Regular cardiac myocyte (primary cell): ENCODE measurements at places on chromosomes 6 and 20. TPM values are rescaled to one million over a fixed set of nuclear protein-coding genes. Genes with fewer than 3 reads are reported as not detected.

The SMPDL3A gene
- 5.8 and 16.9 TPM in 2 replicates for total RNA-seq

The EEF1A2 gene
- total RNA-seq = 0.38 and 5.4 TPM in 2 replicates

The SEL1L2 gene
- total RNA-seq = not detected in 2 replicates

The SYS1 gene
- total RNA-seq = 26.8 and 29.9 TPM in 2 replicates

The COX4I2 gene
- total RNA-seq = 0.28 TPM in 1 of 2 replicates, not detected in the other

The DNAH8 gene
- total RNA-seq = under 0.01 TPM in 1 of 2 replicates, not detected in the other

The MROH8 gene
- 0.38 and 0.56 TPM in 2 replicates for total RNA-seq

The LAMA2 gene
- total RNA-seq = 13.6 and 64.3 TPM in 2 replicates

The VGLL2 gene
- not detected in 2 replicates for total RNA-seq

The MYH7B gene
- under 0.01 TPM in 1 of 2 replicates, not detected in the other for total RNA-seq

The HLA-DPB1 gene
- total RNA-seq = 22.3 and 26.8 TPM in 2 replicates

The CD24 gene
- total RNA-seq = 12.3 and 16.6 TPM in 2 replicates

The THBS2 gene
- 629 and 1,580 TPM in 2 replicates for total RNA-seq

The MOCS1 gene
- total RNA-seq = 21.7 and 28.2 TPM in 2 replicates

The TNXB gene
- 3.6 and 10.4 TPM in 2 replicates for total RNA-seq

The MYLK4 gene
- 0.19 and 0.28 TPM in 2 replicates for total RNA-seq

The SLC22A1 gene
- under 0.01 and 0.38 TPM in 2 replicates for total RNA-seq

The CALHM5 gene
- 11.7 and 17.2 TPM in 2 replicates for total RNA-seq

The WFDC5 gene
- total RNA-seq = not detected in 2 replicates

The BANF2 gene
- not detected in 2 replicates for total RNA-seq

The UBE2C gene
- 7.9 and 46.4 TPM in 2 replicates for total RNA-seq

The CTAGE9 gene
- not detected in 2 replicates for total RNA-seq

The SRSF12 gene
- under 0.01 and 0.28 TPM in 2 replicates for total RNA-seq

The GINS1 gene
- 3.1 and 29.3 TPM in 2 replicates for total RNA-seq

The RAB44 gene
- total RNA-seq = under 0.01 TPM in 2 replicates

The GRM1 gene
- under 0.01 TPM in 2 replicates for total RNA-seq

The IL17A gene
- not detected in 2 replicates for total RNA-seq
